Foreskin keratinocyte (primary cell): ENCODE measurements at places on chromosomes 12 and 14. TPM values are rescaled to one million over a fixed set of nuclear protein-coding genes. Genes with fewer than 3 reads are reported as not detected.

Gene FKBP11
- 43.1 and 43.4 TPM in 2 replicates for polyA plus RNA-seq

Gene PLBD1
- polyA plus RNA-seq = 1.5 and 2.9 TPM in 2 replicates

Gene KRT78
- polyA plus RNA-seq = 0.10 and 0.17 TPM in 2 replicates

Gene GXYLT1
- polyA plus RNA-seq = 3.4 and 3.7 TPM in 2 replicates

Gene AMDHD1
- polyA plus RNA-seq = 0.12 and 0.14 TPM in 2 replicates

Gene DPF3
- 0.10 and 0.26 TPM in 2 replicates for polyA plus RNA-seq

Gene NGB
- polyA plus RNA-seq = not detected in 2 replicates

Gene REP15
- polyA plus RNA-seq = 2.5 and 2.9 TPM in 2 replicates

Gene CLEC9A
- polyA plus RNA-seq = not detected in 2 replicates

Gene CCDC197
- polyA plus RNA-seq = not detected in 2 replicates

Gene MMP14
- polyA plus RNA-seq = 148 and 159 TPM in 2 replicates

Gene SLC17A8
- not detected in 2 replicates for polyA plus RNA-seq

Gene CLMN
- polyA plus RNA-seq = 1.9 and 3.2 TPM in 2 replicates

Gene COCH
- 0.02 and 0.09 TPM in 2 replicates for polyA plus RNA-seq

Gene CEP290
- 2.8 and 3.6 TPM in 2 replicates for polyA plus RNA-seq

Gene FGF23
- polyA plus RNA-seq = not detected in 2 replicates

Gene EEA1
- 1.9 and 2.6 TPM in 2 replicates for polyA plus RNA-seq

Gene SPPL3
- 27.9 and 29.8 TPM in 2 replicates for polyA plus RNA-seq

Gene PRICKLE1
- 2.0 and 2.2 TPM in 2 replicates for polyA plus RNA-seq

Gene SSPN
- polyA plus RNA-seq = 0.21 and 0.24 TPM in 2 replicates

Gene HNF1A
- polyA plus RNA-seq = not detected in 2 replicates

Gene KLRC4
- not detected in 2 replicates for polyA plus RNA-seq

Gene TBX3
- 10.3 and 11.9 TPM in 2 replicates for polyA plus RNA-seq

Gene FIGNL2
- 0.01 TPM in 1 of 2 replicates, not detected in the other for polyA plus RNA-seq

Gene PGF
- polyA plus RNA-seq = 29.1 and 31.7 TPM in 2 replicates
